ENCODE measurements at places on chromosomes 6 and 20. TPM values are rescaled to one million over a fixed set of nuclear protein-coding genes. Genes with fewer than 3 reads are reported as not detected.

- H3K27me3 ChIP-seq, result peaks cover 2% of the 10 kb centered on the region
- peak; percentile 77 for DNase-seq
- peaks cover under 1% of the 10 kb centered on the region for H3K36me3 ChIP-seq
- peaks cover 40% of the 10 kb centered on the region for H3K4me1 ChIP-seq
- no peak overlapping the region for H3K4me3 ChIP-seq
- no peak overlapping the region for H3K27ac ChIP-seq
These were observed 15.6 kb upstream of the UBE2J1 start for GRCh38 chr6:89368107-89368506.

The SLC17A3 gene
- 0.55 TPM for total RNA-seq

DNA sequence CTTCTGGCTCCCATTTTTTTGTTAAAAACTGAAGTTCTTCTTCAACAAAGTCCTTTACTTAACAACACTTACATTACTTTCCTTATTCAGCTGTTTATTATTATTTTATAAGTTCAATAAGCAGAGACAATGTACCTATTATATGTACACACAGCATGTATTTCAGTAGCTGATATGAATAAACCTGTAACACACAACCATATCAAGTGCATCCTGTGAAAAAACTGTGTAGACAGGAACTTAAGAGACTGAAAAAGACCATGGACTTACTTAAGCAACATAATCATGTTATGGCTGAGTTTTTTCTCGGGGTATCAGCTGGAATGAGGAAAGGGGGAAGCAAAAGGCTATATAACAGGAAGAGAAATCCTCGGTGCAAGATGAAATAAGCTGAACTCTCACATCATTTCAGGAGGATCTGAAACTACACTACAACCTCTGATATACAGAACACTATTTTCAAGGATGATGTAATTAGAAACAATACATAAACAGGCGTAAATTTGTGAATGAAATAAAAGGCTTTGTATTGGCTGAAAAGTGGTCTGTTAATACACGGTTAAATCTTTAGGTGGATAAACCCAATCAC is 70.9 kb downstream of the REV3L start:
- H3K4me1 ChIP-seq, result no peaks in the 10 kb centered on the region
- H3K36me3 ChIP-seq, result peaks cover 20% of the 10 kb centered on the region
- no peak overlapping the region for H3K4me3 ChIP-seq
- H3K27me3 ChIP-seq, result no peaks in the 10 kb centered on the region

- H3K27ac ChIP-seq, result no peak overlapping the region
- H3K4me3 ChIP-seq, result no peak overlapping the region
- H3K4me1 ChIP-seq, result peaks cover 3% of the 10 kb centered on the region
- peaks cover 26% of the 10 kb centered on the region for H3K27me3 ChIP-seq
These were observed 135.9 kb downstream of the JPH2 start for GRCh38 chr20:44050925-44051660.

The CNR1 gene
- total RNA-seq, result not detected

GRCh38 chr6:15358579-15359327 is 112.9 kb downstream of the JARID2 start:
- peaks cover 22% of the 10 kb centered on the region for H3K36me3 ChIP-seq
- H3K4me1 ChIP-seq, result peaks cover 43% of the 10 kb centered on the region
- no peak for DNase-seq
- no peaks in the 10 kb centered on the region for H3K27me3 ChIP-seq
- H3K4me3 ChIP-seq, result no peak overlapping the region

- no peaks in the 10 kb centered on the region for H3K27me3 ChIP-seq
- no peak overlapping the region for H3K4me3 ChIP-seq
- no peak overlapping the region for H3K27ac ChIP-seq
- no peaks in the 10 kb centered on the region for H3K36me3 ChIP-seq
These were observed 167.4 kb upstream of the THBS2 start for GRCh38 chr6:169420912-169421543.

DNA sequence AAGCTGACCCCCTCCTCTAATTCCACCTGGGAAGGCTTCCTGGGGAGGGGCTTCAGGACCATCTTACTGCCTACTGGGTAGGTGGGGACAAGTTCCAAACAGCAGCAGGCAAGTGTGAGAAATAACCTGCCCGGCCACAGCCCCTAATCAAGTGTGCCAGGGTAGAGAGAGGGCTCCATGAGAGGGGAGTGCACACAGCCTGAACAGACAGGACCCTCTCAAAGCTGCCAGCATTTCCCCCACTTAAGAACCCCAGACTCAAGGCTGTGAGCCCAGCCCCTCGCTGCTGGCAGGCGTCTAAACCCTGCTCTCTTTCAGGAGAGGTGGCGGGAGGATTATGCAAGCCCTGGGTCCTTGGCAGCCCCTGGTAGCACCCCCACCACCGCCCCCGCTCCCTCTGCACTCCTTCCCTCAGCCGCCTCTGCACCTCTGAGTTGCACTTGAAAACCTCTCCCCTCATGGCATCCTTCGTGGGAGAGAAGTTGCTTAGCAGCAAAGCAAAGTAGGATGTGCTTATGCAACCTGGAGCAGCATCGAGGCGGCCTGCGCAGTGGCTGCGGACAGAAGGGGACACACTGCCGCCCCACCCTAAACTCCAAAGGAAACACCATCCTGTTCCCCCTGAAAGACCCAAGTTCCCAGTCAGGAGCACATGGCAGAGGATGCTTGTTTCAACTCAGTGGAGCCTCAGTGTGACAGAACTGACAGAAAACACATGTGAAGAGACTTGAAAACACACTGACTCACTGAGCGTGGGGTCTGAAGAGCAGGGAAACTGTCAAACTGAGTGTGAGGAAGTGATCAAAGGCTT is 10.5 kb downstream of the DDRGK1 start:
- peaks cover 58% of the 10 kb centered on the region for H3K36me3 ChIP-seq
- no peak overlapping the region for H3K4me3 ChIP-seq
- DNase-seq, result no peak
- no peaks in the 10 kb centered on the region for H3K27me3 ChIP-seq
- H3K4me1 ChIP-seq, result no peaks in the 10 kb centered on the region

- no peak for DNase-seq
- no peaks in the 10 kb centered on the region for H3K27me3 ChIP-seq
- no peaks in the 10 kb centered on the region for H3K36me3 ChIP-seq
- H3K4me1 ChIP-seq, result no peaks in the 10 kb centered on the region
These were observed 886.7 kb downstream of the TBC1D32 start for GRCh38 chr6:120447605-120448004.

DNA sequence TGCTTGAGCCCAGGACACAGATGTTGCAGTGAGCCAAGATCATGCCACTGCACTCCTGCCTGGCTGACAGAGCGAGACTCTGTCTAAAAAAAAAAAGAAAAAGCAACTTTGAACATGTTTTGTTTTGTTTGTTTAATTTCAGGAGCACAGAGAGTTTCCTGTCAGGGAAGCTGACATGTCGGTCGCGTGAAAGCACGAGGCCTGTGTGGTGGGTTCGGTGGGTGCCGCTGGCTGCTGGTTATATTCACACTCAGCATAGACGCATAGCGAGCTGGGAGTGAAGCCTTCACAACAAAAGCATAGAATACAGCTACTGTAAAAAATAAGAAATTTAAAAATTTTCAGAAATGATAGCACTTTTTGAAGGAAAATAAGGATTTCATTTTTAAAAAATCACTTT is 14.5 kb downstream of the MTG2 start:
- H3K27me3 ChIP-seq, result no peaks in the 10 kb centered on the region
- H3K4me1 ChIP-seq, result peaks cover 14% of the 10 kb centered on the region
- peaks cover 40% of the 10 kb centered on the region for H3K36me3 ChIP-seq
- no peak overlapping the region for H3K4me3 ChIP-seq
- no peak overlapping the region for H3K27ac ChIP-seq

The IFT52 gene
- 16.9 TPM for total RNA-seq

GRCh38 chr20:50083034-50083433 is 29.9 kb downstream of the UBE2V1 start:
- peaks cover 28% of the 10 kb centered on the region for H3K36me3 ChIP-seq
- no peak overlapping the region for H3K4me3 ChIP-seq
- no peaks in the 10 kb centered on the region for H3K27me3 ChIP-seq

- H3K27me3 ChIP-seq, result no peaks in the 10 kb centered on the region
- peaks cover 20% of the 10 kb centered on the region for H3K36me3 ChIP-seq
- H3K4me1 ChIP-seq, result peaks cover 3% of the 10 kb centered on the region
- H3K27ac ChIP-seq, result peak overlapping the region; percentile 67
- DNase-seq, result no peak
These were observed 91.1 kb downstream of the ASXL1 start for GRCh38 chr20:32449057-32449889.

DNA sequence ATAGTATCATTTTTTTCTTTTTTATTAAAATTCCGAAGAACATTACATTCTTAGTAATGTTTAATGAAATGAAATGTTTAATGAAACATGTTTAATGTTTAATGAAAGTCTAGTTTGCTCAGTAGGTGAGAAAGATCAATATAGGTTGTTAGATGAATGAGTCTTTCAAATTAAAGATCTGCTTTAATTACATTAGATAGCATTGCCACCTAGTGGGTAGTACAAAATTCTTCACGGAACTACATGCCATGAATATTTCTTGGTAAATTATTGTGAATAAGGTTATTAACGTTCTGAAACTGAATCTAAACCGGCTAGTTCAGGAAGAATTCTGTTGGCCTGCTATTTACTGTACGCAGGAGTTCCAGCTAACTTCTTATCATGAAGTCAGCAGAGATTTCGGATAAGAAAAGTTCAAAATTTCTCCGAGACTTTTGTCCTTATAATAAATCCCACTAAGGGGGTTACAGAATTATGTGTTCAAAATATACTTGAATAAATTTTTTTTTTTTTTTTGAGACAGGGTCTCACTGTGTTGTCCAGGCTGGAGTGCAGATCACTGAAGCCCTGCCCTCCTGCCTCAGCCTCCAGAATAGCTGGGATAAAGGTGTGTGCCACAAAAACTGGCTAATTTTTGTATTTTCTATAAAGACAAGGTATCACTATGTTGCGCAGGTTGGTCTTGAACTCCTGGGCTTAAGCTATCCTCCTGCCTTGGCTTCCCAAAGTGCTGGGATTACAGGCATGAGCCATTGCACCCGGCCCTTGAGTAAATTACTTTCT is 7.9 kb upstream of the GMNN start:
- DNase-seq, result no peak
- H3K4me3 ChIP-seq, result no peak overlapping the region
- H3K27ac ChIP-seq, result no peak overlapping the region
- H3K27me3 ChIP-seq, result no peaks in the 10 kb centered on the region
